Stomach (tissue), 19 donors: ENCODE measurements at places on chromosomes 7 and 10. TPM values are rescaled to one million over a fixed set of nuclear protein-coding genes. Genes with fewer than 3 reads are reported as not detected.

Gene CPED1
- 58.7 TPM for total RNA-seq

- no peaks in the 10 kb centered on the region for H3K27me3 ChIP-seq
- no peaks in the 10 kb centered on the region for H3K36me3 ChIP-seq
- H3K27ac ChIP-seq: no peak overlapping the region
- H3K4me1 ChIP-seq: no peaks in the 10 kb centered on the region
- DNase-seq: no peak
Observed at GRCh38 chr7:45138433-45139267, 18.9 kb upstream of the RAMP3 start.

GRCh38 chr7:134901389-134902020, 84.8 kb upstream of the AGBL3 start:
- no peak overlapping the region for H3K4me3 ChIP-seq
- no peak for DNase-seq
- H3K27ac ChIP-seq: no peak overlapping the region
- no peaks in the 10 kb centered on the region for H3K27me3 ChIP-seq
- H3K36me3 ChIP-seq: no peaks in the 10 kb centered on the region
- H3K4me1 ChIP-seq: peaks cover 9% of the 10 kb centered on the region

Gene AKR1C8
- not detected for total RNA-seq

DNA sequence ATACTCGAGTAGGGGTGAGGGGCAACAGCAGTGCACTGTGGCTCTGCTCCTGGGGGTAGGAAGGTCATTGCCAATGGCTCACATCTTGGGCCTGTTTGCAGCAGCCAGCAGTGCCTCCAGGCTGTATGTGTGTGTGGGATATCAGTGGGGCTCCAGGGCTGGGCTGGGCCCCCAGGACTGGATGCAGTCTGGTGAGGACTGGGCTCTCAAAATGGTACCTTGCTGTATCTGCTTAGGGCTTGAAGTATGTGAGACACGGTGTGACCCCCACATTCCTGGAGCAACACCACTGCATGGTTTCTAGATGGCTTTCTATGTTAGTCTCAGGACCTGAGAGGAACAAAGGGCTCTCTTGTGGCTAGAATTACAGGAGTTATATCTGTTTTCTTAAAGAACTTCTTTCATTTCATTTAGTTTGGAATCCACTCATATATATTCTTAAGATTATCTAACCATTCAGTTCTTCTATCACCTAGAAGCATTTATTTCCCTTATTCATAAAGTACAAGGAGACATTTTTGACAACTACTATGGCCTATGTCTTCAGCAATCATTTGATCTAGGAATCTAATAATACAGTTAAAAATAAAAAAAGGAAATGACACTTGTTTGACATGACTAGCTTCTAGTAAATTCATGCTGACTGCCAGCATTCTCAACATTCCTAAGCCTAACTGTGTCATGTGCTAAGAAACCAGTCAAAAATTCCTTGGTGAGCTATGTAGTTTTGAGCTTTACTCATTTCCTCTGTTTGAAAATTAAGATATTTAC, 443.2 kb upstream of the SEMA3A start:
- DNase-seq: peak; percentile 51
- H3K36me3 ChIP-seq: no peaks in the 10 kb centered on the region
- H3K27me3 ChIP-seq: no peaks in the 10 kb centered on the region
- H3K27ac ChIP-seq: no peak overlapping the region
- H3K4me1 ChIP-seq: no peaks in the 10 kb centered on the region

Gene FXYD4
- not detected for total RNA-seq

Gene LRGUK
- 1.5 TPM for total RNA-seq

Gene OR6V1
- not detected for total RNA-seq

Gene IL15RA
- 16.1 TPM for total RNA-seq

Gene AQP1
- 78.8 TPM for total RNA-seq

GRCh38 chr10:32959006-32959920, 1.2 kb upstream of the ITGB1 start:
- no peak for DNase-seq
- H3K36me3 ChIP-seq: no peaks in the 10 kb centered on the region
- H3K4me3 ChIP-seq: peak overlapping the region; percentile 86

Gene EPO
- not detected for total RNA-seq

DNA sequence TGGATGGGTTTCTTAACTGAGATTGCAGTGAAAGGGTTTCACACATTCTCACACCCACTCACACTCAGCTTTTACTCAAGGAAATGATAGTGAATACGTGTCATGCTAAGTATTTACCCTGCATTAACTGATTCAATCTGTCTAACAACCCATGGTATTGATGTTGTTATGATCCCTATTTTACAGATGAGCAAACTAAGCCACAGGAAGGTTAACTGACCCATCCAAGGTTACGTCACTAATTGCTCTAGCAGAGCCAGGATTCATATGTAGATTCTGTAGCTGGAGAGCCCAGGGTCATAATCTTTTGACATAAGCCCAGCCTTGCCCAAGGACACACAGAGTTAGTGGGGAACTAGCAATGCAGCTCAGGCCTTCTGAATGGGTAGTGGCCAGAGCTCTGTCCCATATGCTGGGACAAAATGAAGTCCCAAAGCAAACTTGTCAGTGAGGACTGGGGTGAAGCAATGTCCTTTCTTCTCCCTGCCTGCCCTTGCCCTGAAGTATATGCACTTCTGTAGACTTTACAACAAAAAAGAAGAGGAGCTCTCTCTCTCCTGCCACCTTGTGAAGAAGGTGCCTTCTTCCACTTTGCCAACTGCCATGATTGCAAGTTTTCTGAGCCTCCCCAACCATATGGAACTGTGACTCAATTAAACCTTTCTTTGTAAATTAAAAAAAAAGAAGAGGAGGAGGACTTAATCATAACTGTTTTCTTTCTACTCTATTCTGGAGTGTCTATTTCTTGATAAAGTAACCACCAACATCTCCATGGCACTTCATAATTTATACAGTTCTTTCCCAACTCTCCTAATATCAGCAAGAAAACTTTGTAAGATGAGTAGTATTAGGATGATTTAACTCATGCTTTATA, 4.9 kb upstream of the CYP3A7 start:
- no peak for DNase-seq
- H3K36me3 ChIP-seq: peaks cover 13% of the 10 kb centered on the region
- H3K4me3 ChIP-seq: no peak overlapping the region
- no peaks in the 10 kb centered on the region for H3K4me1 ChIP-seq
- no peaks in the 10 kb centered on the region for H3K27me3 ChIP-seq
- no peak overlapping the region for H3K27ac ChIP-seq

Gene MYOF
- total RNA-seq: 42.4 TPM

- H3K27me3 ChIP-seq: no peaks in the 10 kb centered on the region
- H3K4me1 ChIP-seq: peaks cover 4% of the 10 kb centered on the region
- H3K4me3 ChIP-seq: no peak overlapping the region
- H3K36me3 ChIP-seq: no peaks in the 10 kb centered on the region
- H3K27ac ChIP-seq: no peak overlapping the region
Observed at GRCh38 chr7:66070222-66070621, 5.4 kb upstream of the ASL start.

Gene PDK4
- total RNA-seq: 176 TPM

DNA sequence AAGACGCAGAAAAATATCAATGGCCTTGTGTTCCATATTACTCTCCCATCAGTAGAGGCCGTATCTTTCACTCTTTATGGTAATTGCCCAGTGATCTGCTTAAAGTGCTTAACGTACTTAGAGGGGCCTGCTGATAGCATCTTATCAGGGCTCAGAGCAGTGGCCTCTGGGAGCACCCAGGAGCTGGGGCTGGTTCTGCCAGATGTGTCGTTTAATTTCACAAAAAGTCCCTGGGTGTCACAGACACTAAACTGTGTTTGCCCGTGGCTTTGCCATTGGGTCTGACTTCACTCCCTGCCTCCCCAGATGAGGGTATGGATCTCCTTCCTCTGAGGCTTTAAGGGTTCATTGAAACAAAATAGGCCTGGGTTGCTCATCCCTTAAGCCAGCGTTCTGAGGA, 435.3 kb downstream of the GATA3 start:
- no peaks in the 10 kb centered on the region for H3K27me3 ChIP-seq
- H3K4me1 ChIP-seq: no peaks in the 10 kb centered on the region
- no peak for DNase-seq
- no peaks in the 10 kb centered on the region for H3K36me3 ChIP-seq
- no peak overlapping the region for H3K27ac ChIP-seq

- H3K27ac ChIP-seq: no peak overlapping the region
- H3K4me1 ChIP-seq: no peaks in the 10 kb centered on the region
- H3K36me3 ChIP-seq: no peaks in the 10 kb centered on the region
- H3K4me3 ChIP-seq: no peak overlapping the region
- no peak for DNase-seq
Observed at GRCh38 chr7:29859524-29860185, 53.3 kb downstream of the WIPF3 start.

- peaks cover 21% of the 10 kb centered on the region for H3K36me3 ChIP-seq
- H3K4me1 ChIP-seq: peaks cover 3% of the 10 kb centered on the region
- peak; percentile 30 for DNase-seq
- H3K4me3 ChIP-seq: no peak overlapping the region
- no peaks in the 10 kb centered on the region for H3K27me3 ChIP-seq
Observed at GRCh38 chr10:11180228-11180627, 162.6 kb downstream of the CELF2 start.

Gene ABCB1
- total RNA-seq: 0.45 TPM

Gene VPS50
- 48.5 TPM for total RNA-seq
